ENCODE measurements at places on chromosomes 5 and 9.

DNA sequence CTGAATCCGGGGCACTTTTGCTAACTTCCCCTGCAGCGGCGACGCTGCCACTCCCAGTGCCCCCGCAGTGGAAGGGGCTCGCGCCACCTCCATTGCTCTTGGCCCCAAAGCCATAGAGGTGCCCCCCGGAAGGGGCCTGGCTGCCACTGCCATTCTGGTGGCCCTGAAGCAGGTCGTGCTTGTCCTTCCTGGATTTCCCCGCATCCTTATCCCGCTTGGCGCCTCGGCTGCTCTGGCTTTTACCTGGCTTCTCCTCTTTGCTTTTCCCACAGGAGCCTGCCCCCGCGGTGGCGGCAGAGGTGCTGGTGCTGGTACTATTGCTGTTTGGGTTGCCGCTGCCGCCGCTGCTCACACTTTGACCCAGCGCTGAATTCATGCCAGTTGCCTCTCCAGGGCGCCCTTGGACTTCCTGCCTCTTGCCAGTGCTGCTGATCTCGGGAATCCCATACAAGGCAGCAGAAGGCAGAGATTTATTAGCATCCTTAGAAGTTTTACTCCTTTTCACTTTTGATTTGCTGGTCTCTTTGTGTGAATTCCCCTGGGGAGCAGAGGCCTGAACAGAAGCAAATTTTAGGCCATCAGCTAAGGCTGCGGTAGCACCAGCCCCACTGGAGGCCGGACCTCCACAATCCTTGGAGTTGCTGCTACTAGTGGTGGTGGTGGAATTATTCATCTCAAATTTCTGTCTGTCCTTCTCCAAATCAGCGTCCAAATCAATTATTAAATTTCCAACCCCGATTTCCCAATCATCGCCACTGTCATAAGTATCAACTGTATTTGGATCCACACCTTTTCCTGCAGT is 2.1 kb downstream of the ZNF608 start:
- no peak for DNase-seq

- no peak for DNase-seq
Measured at GRCh38 chr9:22773501-22774220, 327.0 kb downstream of the DMRTA1 start.

- DNase-seq, result no peak
Measured at GRCh38 chr9:114790521-114790920, 15.3 kb downstream of the TNFSF15 start.

DNA sequence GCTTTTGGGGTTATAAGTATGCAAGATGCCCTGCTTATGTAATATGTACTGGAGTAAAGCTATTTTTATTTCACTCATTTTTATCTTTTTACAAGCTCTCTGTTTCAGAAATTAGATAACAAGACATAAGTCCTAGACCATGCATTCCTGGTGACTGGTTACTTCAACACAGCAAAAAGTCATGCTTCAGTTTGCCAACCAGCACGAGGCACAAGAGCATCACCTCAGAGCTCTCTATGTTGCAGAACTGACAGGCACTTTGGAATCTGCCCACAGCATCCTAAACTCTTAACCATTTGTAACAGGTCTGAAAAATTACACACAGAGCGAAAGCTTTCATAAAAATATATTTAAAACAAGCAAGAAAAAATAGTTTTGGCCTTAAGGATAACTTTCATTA is 112.8 kb downstream of the MARCHF11 start:
- no peak for DNase-seq

DNA sequence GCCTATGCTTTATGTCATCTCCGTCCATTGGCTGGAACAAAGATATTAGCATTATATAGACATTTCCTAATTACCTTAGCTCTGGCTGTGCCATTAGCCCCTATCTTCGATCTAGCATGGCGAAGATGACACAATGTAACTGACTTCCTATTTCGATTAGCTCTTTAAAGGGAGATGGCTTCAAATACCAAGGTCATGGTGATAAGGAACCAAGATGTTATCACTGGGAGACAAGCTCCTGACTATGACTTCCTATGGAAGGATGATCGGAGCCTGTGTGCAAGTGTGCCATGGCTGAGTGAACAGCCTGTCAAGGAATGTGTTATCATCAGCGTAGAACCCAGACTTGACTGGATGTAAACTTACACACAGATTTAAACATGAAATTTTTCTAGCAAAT is 602.1 kb downstream of the PSAT1 start:
- DNase-seq, result no peak

GRCh38 chr5:157369507-157369906 is 90.5 kb upstream of the NIPAL4 start:
- no peak for DNase-seq

GRCh38 chr9:84898188-84898587 is 228.7 kb downstream of the NTRK2 start:
- DNase-seq, result no peak

Measured in stimulated activated CD8-positive, alpha-beta memory T cell treated with anti-CD3 and anti-CD28 coated beads, Interleukin-4, amount 100 ng/mL, for 4 hours (primary cell).